ENCODE measurements at places on chromosomes 6 and 20. TPM values are rescaled to one million over a fixed set of nuclear protein-coding genes. Genes with fewer than 3 reads are reported as not detected.

GRCh38 chr6:92404281-92404680 is 1015.1 kb downstream of the EPHA7 start:
- no peak for DNase-seq

DNA sequence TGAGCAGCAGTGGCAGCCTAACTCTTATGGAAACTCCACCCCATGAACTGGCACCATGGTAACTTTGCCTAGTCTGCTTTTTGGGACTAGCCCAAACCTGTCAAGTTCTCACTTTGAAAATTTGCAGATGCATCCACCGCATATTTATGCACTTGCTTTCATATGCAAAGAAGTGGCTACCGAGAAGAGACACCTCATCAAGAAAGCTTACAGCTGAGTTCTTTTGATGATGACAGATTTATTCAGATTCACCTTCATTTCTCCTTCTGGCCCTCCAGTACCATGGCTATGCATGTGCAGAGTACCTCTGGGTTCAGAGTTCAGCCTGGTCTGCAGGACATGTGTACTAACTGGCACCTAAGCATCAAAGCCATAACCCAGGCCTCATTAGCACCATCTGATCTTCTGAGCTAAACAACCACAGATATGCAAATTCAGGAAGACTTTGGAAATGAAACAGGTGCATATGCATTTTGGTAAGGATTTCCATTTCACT is 154.3 kb upstream of the TENT5A start:
- DNase-seq = no peak

GRCh38 chr6:161630674-161631073 is 356.8 kb upstream of the AGPAT4 start:
- no peak for DNase-seq

GRCh38 chr6:13413466-13413862 is 73.9 kb downstream of the GFOD1 start:
- DNase-seq = no peak

DNA sequence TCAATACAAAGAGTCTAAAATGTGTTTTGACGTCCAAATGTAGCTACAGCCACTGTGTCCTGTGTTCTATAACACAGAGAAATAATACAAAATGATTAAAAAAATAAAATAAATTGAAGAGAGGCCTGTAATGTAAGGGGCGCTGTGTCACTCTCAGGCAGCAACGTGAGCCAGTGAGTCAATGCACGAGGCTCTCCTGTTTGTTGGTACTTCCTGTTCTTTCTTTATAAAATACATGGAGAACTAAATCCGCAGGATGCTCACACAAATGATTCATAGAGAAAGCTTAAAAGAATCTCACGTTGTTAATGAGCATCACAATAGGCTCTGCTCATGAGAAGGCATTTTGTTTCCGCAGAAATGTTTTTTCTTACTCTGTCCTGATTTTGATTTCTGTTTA is 635.0 kb upstream of the AGPAT4 start:
- DNase-seq = no peak

DNA sequence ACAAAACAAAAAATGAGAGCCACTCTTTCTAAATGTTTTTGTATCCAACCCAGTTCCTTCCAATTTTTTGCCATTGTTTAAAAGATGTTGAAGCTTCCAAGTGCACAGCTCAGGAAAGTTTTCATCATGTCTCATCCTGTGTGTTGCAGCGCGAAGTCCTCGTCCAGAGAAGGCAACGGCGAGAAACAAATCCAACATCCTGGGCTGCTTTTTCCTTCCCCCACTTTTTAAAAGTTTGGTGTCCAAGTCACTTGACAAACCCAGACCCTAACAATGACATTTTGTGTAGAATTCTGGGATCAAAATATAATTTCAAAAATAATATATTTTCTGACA is 92.3 kb downstream of the ANKRD60 start:
- no peak for DNase-seq

GRCh38 chr20:46893877-46894578 is 615 bp upstream of the EYA2 start:
- no peak for DNase-seq

GRCh38 chr6:7489376-7489775 is 52.1 kb upstream of the DSP start:
- DNase-seq = no peak

- peak; percentile 98 for DNase-seq
Measured at GRCh38 chr6:113634352-113635163, 222.6 kb upstream of the MARCKS start.

The SRSF6 gene
- 37.3 TPM for polyA plus RNA-seq

The SLC35D3 gene
- polyA plus RNA-seq = not detected

The FGD2 gene
- 395 TPM for polyA plus RNA-seq

The ROMO1 gene
- polyA plus RNA-seq = 352 TPM

The SERINC3 gene
- polyA plus RNA-seq = 157 TPM
